Peyer's patch (tissue), 4 donors: ENCODE measurements at places on chromosomes 13 and 19. TPM values are rescaled to one million over a fixed set of nuclear protein-coding genes. Genes with fewer than 3 reads are reported as not detected.

Gene PSG11
- not detected for total RNA-seq

Gene GFY
- not detected for total RNA-seq

Gene GIPR
- total RNA-seq, result not detected

Gene IZUMO2
- not detected for total RNA-seq

Gene FAM216B
- total RNA-seq, result not detected
